ENCODE measurements at places on chromosomes 2 and 18.

DNA sequence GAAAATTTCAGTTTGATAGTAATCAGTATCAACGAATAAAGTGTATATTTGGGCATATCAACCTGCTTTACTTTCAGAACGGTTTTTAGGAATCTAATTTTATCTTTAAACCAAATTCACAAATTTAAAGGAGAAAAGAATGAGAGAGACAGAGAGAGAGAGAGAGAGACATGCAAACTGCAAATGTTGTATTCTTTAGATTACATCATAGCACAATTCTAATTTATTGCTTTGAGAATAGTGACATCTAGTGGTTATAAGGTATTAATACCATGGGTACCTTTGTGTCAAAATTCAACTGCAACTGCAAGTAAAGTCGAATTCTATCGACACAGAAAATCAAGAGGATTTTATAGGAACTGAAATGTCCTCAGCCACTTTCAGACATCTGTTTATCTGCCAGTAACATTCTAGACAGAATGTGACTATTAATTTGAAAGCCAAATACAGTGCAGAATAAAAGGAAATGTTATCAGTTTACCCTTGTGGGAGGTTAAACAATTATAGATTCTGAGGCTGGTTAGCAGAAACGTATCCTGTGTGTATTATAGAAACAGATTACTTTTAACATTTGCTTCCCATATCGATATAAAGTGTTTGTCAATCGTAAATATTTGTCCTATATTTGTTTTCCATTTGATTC lies 529.8 kb upstream of the VRK2 start:
- DNase-seq: no peak
- no peaks in the 10 kb centered on the region for H3K36me3 ChIP-seq
- H3K27ac ChIP-seq: no peak overlapping the region
- H3K27me3 ChIP-seq: no peaks in the 10 kb centered on the region

- no peaks in the 10 kb centered on the region for H3K27me3 ChIP-seq
- no peaks in the 10 kb centered on the region for H3K4me1 ChIP-seq
- DNase-seq: no peak
- no peaks in the 10 kb centered on the region for H3K36me3 ChIP-seq
- H3K27ac ChIP-seq: no peak overlapping the region
- H3K4me3 ChIP-seq: no peak overlapping the region
Measured at GRCh38 chr2:150733051-150733618, 245.7 kb upstream of the RND3 start.

DNA sequence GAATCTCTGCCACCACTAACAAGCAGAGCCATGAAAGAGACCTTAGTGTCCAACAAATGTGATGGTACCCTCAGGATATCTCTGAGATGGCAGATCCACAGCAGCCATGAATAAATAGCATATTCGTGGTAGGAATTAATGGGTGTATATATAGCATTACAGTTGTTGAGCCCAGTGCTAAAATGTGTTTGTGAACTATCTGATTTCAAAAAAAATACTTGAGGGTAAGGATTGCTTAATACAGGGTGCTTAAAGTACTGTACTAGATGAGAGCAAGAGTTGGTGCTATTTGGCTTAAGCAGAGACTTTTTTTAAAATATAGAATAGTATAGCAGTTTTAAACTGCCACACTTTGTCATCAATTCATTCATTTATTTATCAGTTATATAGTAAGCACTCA lies 101.5 kb upstream of the GALNT5 start:
- no peaks in the 10 kb centered on the region for H3K36me3 ChIP-seq
- peaks cover 9% of the 10 kb centered on the region for H3K27me3 ChIP-seq
- H3K27ac ChIP-seq: no peak overlapping the region
- no peaks in the 10 kb centered on the region for H3K4me1 ChIP-seq

DNA sequence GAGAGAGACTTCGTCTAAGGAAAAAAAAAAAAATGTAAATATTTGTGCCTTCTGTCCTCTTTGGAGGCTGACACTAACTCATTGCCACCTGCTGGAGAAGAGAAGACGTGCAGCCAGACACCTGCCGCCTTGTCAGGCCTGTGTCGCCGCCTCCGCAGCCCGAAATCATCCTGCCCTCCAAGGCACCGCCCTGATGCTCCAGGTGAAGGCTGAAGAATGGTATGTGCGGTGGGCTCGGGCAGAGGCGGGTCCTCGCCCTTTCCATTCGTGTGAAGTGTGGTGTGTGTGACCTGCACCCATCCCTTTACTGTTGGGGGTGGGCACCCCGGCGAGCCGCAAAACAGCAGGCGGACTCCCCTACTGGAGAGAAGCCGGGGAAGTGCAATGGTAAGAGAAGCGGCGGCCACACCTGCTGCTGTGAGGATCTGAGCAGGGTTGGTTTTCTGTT lies 60.4 kb downstream of the FAM161A start:
- no peaks in the 10 kb centered on the region for H3K36me3 ChIP-seq
- H3K27me3 ChIP-seq: peaks cover 10% of the 10 kb centered on the region
- H3K27ac ChIP-seq: no peak overlapping the region
- peak overlapping the region; percentile 61 for H3K4me3 ChIP-seq
- DNase-seq: peak; percentile 82

- DNase-seq: no peak
- H3K4me1 ChIP-seq: no peaks in the 10 kb centered on the region
- no peak overlapping the region for H3K4me3 ChIP-seq
- no peak overlapping the region for H3K27ac ChIP-seq
- no peaks in the 10 kb centered on the region for H3K27me3 ChIP-seq
Measured at GRCh38 chr2:148362144-148362796, 282.3 kb upstream of the EPC2 start.

DNA sequence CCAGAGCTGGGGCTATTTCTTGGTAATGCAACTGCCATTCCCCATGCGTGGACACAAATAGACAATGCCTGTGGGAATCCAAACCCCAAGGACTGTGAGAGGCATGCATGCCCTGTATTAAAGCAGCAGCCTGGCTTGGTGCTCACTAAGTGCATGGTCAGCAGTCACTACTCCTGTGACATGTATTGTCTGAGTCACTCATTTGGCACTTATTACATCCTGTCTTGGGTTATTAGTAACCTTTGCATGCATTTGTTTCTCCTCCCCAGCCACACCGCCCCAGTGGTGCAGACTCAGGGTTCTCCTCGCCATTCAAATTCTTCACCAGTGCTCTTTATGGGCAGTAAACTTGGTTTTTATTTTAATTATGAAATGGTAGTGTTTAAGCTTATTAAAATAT lies 30.2 kb downstream of the PRKCE start:
- no peak overlapping the region for H3K4me3 ChIP-seq
- no peaks in the 10 kb centered on the region for H3K36me3 ChIP-seq
- no peak for DNase-seq

DNA sequence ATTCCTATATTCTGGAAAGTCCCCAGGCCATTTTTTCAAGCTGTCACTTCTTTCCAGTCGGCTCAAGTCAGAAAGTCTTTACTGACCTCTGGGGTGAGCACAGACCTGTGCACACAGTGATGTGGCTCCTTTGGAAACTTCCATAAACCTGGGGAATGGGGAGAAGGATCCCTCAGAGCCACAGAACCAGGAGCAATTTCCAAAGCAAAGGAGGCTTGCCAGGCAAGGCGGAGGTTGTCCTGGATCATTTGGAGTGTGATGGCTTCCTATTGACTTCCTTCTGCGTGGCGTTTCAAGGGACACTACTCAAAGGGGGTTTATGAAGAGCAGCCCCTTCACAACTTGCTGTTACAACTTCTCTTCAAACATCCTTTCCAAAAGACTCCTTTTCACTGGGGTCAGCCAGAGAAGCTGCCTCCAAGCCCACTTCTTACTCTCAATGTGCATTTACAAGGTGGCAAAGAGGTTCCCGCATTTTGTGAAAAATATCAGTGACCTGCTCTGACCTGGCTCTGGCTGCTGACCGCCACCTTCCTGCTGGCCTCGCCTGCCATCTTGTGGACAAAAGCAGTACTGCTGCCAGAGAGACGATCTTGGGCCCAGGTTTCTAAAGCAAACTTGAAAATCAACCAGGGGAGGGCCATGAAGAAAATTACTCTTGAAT lies 18.2 kb upstream of the TMEM247 start:
- H3K27ac ChIP-seq: no peak overlapping the region
- H3K36me3 ChIP-seq: no peaks in the 10 kb centered on the region
- DNase-seq: peak; percentile 79
- peaks cover 12% of the 10 kb centered on the region for H3K4me1 ChIP-seq
- H3K27me3 ChIP-seq: no peaks in the 10 kb centered on the region
- H3K4me3 ChIP-seq: no peak overlapping the region

- no peaks in the 10 kb centered on the region for H3K27me3 ChIP-seq
- no peaks in the 10 kb centered on the region for H3K36me3 ChIP-seq
- H3K27ac ChIP-seq: no peak overlapping the region
- H3K4me1 ChIP-seq: no peaks in the 10 kb centered on the region
- no peak for DNase-seq
Measured at GRCh38 chr2:129467941-129468340, 511.5 kb upstream of the RAB6C start.

DNA sequence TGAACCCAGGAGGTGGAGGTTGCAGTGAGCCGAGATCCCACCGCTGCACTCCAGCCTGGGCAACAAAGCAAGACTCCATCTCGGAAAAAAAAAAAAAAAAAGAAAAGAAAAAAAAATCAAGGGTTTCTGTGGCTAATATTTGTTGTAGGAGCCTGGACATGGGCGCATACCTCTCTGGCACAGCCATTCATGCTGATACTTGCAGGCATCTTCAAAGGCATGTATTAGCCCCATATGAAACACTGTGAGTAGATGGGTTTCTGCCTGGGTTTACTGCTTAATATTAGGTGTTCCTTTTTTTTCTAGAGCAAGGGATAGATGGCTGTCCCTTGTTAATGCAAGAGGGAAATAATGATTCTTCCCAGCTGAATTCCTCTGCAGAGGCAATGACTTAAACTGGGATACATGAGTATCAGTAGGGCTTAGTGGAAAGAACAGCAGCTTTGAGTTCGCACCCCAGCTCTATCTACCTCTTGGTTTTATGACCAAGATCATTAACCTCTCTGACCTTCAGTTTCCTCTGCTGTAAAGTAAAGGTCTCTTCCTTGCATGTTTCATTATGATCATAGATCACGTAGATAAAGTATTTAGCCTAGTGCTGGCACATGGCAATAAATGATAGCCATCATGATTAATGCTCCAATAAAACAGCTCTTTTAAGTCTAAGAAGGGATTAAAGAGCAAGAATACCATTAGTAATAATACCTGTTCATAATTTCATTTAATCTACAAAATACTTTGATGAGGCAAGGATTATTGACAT lies 4.5 kb upstream of the ATL2 start:
- peaks cover 29% of the 10 kb centered on the region for H3K4me1 ChIP-seq
- no peak for DNase-seq
- no peaks in the 10 kb centered on the region for H3K36me3 ChIP-seq
- H3K27me3 ChIP-seq: no peaks in the 10 kb centered on the region

GRCh38 chr2:217857624-217858506 lies 144.9 kb downstream of the TNS1 start:
- no peaks in the 10 kb centered on the region for H3K4me1 ChIP-seq
- H3K36me3 ChIP-seq: no peaks in the 10 kb centered on the region
- H3K27ac ChIP-seq: no peak overlapping the region
- H3K4me3 ChIP-seq: no peak overlapping the region

- peaks cover 10% of the 10 kb centered on the region for H3K36me3 ChIP-seq
- H3K4me3 ChIP-seq: no peak overlapping the region
- H3K27ac ChIP-seq: no peak overlapping the region
Measured at GRCh38 chr2:28463893-28464292, 32.0 kb upstream of the PLB1 start.

- H3K4me1 ChIP-seq: no peaks in the 10 kb centered on the region
- DNase-seq: no peak
- H3K36me3 ChIP-seq: no peaks in the 10 kb centered on the region
- H3K4me3 ChIP-seq: no peak overlapping the region
- H3K27me3 ChIP-seq: peaks cover 8% of the 10 kb centered on the region
Measured at GRCh38 chr18:31672628-31673135, 11.7 kb downstream of the B4GALT6 start.

DNA sequence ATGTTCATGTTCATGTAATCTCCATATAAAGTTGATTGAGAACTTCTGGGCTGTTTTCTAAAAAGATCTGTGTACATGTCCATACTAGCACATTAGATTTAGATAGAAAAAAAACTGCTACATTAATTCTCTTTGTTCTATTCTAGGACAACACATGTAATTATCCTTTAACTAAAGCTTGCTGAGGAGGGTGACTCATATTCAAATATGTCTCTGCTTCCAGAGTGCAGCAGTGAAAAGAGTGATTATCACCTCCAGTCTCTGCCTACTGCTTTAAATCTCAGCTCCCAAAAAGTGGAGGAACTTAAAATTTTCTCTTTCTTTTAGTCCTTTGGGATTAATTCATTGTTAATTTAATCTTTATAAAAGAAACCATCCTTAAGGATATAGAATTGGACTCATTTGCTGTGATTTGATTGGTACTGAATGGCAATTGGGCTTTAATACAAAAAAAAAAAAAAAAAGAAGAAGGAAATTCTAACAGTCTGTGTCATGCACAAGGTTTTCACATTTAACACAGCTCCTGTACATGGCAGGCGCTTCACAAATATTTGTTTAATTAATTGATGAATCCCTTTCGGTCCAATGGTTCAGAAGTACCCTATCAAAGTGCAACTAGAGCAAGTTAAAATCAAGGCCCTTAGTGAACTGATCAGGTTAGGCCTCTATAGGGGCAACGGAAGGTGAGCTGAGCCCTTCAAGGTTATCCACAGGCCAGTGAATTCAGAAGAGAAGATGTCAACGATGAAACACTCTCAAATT lies 214.0 kb upstream of the KCNJ3 start:
- no peak overlapping the region for H3K4me3 ChIP-seq
- no peak overlapping the region for H3K27ac ChIP-seq
- no peaks in the 10 kb centered on the region for H3K4me1 ChIP-seq
- no peaks in the 10 kb centered on the region for H3K27me3 ChIP-seq
- H3K36me3 ChIP-seq: no peaks in the 10 kb centered on the region

- H3K27me3 ChIP-seq: peaks cover 14% of the 10 kb centered on the region
- H3K4me1 ChIP-seq: peaks cover 5% of the 10 kb centered on the region
- no peak overlapping the region for H3K4me3 ChIP-seq
- no peaks in the 10 kb centered on the region for H3K36me3 ChIP-seq
- H3K27ac ChIP-seq: no peak overlapping the region
Measured at GRCh38 chr2:173048522-173048896, 27.1 kb upstream of the MAP3K20 start.

GRCh38 chr2:222745836-222746559 lies 74.5 kb downstream of the MOGAT1 start:
- peaks cover 27% of the 10 kb centered on the region for H3K4me1 ChIP-seq
- H3K27me3 ChIP-seq: peaks cover 7% of the 10 kb centered on the region
- no peak for DNase-seq

- H3K27ac ChIP-seq: no peak overlapping the region
- no peak overlapping the region for H3K4me3 ChIP-seq
- peaks cover 3% of the 10 kb centered on the region for H3K36me3 ChIP-seq
- H3K4me1 ChIP-seq: no peaks in the 10 kb centered on the region
- no peak for DNase-seq
Measured at GRCh38 chr2:234083572-234084348, 33.3 kb downstream of the SPP2 start.

GRCh38 chr2:233334915-233335314 lies 19.4 kb upstream of the DGKD start:
- peaks cover 6% of the 10 kb centered on the region for H3K36me3 ChIP-seq
- no peak overlapping the region for H3K27ac ChIP-seq
- peaks cover 68% of the 10 kb centered on the region for H3K4me1 ChIP-seq
- H3K4me3 ChIP-seq: no peak overlapping the region
- peaks cover 6% of the 10 kb centered on the region for H3K27me3 ChIP-seq

DNA sequence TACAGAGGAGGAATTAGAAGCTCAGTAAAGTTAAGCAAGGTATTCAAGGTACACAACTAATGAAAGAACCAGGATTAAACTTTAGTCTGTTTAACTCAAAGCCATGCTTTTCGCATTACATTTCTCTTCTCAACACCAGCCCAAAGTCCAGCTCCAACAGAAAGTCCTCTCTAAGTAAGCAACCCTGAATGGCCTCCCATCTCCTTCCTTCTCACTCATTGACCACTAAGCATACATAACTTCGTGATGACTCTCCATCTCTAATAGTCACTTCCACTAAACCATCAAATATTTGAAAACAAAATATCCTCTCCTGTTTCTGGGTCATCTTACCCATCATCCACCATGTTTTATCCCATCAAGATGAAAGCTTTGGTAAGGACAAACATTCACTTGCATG lies 219.8 kb downstream of the RAD51AP2 start:
- DNase-seq: no peak
- H3K27ac ChIP-seq: no peak overlapping the region
- H3K36me3 ChIP-seq: no peaks in the 10 kb centered on the region

Data from activated CD8-positive, alpha-beta T cell treated with anti-CD3 and anti-CD28 coated beads, Interleukin-2, amount 10 ng/mL, durations not matched to agents 7 days and 5 days (primary cell).